T-helper 17 cell (primary cell): ENCODE measurements at places on chromosomes 4 and X. TPM values are rescaled to one million over a fixed set of nuclear protein-coding genes. Genes with fewer than 3 reads are reported as not detected.

DNA sequence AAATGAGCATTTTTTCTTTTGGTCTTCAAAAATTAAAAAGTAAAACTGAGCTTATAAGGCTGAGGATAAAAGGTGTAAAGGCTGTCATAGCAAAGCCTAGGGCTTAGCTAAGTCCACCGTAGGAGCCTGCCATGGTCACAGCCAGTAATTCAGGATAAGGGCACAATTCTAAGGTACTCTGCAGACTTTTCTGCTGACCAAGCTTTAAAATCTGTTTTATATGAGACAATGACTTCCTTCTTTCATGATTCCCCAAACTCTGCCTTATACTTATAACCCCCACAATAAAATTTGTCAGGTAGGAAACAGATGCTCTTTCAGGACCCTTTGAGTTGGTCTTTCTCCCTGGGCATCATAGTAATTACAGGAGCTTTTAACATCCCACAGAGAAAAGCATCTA, 138.5 kb downstream of the COL4A6 start:
- no peak overlapping the region for H3K27ac ChIP-seq
- H3K4me1 ChIP-seq: no peaks in the 10 kb centered on the region
- H3K27me3 ChIP-seq: peaks cover 5% of the 10 kb centered on the region
- H3K36me3 ChIP-seq: no peaks in the 10 kb centered on the region

DNA sequence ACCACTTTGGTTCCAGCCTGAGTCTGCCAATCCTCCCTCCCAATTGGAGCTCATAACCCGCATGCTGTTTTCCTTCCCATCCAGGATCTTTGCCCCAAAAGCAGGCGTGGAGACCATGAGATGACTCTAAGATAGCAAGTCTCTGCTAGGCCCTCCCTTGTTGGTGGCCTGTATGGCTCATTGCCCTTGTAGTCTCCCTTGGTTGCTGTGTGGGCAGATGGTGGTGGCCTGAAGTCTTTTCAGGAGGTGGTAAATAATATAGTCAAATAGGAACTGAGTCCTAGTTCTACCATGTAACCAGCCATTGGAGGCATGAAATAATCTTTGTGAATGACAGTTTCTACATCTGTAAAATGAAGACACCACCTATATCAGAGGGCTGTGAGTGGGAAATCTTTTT, 1.2 kb downstream of the ATP6AP1 start:
- peak overlapping the region; percentile 63 for H3K27ac ChIP-seq
- H3K4me3 ChIP-seq: peak overlapping the region; percentile 87
- H3K27me3 ChIP-seq: no peaks in the 10 kb centered on the region
- no peak for DNase-seq
- no peaks in the 10 kb centered on the region for H3K36me3 ChIP-seq

DNA sequence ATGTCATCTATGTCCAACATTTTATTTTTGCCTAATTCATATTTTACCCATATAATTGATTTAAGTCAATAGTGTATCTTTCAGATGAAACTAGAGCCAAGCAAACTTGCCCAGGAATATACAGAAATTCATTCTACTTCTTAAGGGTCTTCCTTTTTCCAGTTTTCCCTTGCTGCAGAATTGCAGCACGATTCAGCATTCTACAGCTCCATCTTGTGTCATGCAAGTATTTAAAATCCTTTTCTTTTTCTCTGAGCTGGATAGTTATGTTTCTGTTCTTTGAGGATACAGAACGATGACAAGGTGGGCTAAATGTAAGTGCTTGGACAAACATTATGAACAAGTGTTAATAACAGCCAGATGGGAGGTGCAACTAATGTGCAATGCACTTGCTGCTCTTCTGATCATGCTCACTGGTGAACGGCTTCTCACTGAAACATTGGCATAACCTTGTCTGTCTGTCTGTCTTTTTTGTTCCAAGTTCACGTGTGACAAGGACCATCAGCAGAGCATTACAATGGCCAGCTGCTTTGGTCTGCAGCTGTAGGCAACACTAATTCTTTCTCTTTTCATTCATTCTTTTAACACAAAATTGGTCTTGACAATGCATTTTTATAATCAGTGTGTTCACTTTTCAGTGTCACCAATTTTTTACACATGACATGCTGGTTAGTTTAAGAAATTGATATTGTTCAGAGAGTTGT, 1821.7 kb downstream of the ARAP2 start:
- no peaks in the 10 kb centered on the region for H3K36me3 ChIP-seq
- no peaks in the 10 kb centered on the region for H3K27me3 ChIP-seq
- H3K4me3 ChIP-seq: no peak overlapping the region
- no peaks in the 10 kb centered on the region for H3K4me1 ChIP-seq
- no peak overlapping the region for H3K27ac ChIP-seq

- H3K36me3 ChIP-seq: peaks cover 2% of the 10 kb centered on the region
- no peak overlapping the region for H3K4me3 ChIP-seq
Observed at GRCh38 chr4:88104902-88105610, 53.4 kb downstream of the ABCG2 start.

DNA sequence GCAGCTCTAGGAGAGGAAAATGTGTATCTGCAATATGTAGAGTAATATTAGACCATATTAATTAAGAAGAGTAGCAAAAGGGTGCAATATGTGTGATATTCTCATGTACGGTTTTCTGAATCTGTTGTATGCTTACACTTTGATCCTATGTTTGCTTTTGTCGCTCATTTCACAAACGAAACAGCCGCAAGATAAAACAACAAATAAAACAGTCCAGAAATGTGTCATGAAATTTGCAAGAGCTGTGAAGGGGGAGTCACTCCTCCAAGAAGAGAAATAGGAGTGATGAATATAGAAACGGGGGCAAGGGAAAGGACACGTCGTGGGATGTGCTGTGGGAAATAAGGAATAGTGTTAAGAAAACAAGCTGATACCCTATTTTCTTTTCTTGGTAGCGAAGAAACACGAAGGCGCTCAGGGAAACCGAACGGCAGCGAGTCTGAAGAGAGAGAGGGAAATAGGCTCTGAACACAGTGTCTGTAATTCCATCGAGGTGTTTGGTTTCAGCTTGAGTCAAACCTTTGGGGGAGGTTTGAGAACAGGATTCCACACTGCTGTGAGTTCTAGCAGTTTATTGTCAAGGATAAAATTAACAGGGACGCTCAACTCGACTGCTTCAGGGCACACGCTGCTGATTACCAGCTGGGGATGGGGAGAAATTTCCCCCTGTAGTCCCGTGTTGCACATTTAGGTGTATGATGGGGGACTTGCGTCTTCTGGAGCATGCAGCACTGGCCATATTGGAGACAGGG, 595.6 kb upstream of the TENM3 start:
- no peaks in the 10 kb centered on the region for H3K4me1 ChIP-seq
- no peak overlapping the region for H3K27ac ChIP-seq
- no peak for DNase-seq
- H3K36me3 ChIP-seq: no peaks in the 10 kb centered on the region

DNA sequence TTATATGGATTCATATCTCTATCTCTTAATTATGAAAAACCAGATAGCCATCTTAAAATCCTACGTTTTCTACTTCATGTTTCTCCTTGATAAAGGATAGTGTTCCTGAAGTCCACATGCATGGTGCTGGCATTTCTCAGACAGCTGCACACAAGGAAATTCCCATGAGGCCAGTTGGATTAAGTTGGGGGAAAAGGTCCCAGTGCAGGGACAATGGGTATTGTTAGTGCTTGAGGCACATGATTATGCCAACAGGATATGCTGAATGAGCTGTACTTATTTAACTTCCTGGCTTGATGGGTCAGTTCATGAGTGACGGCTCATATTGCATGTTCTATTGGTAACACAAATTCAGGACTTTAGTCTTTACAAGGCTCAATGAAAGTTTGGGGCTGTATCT, 913.9 kb upstream of the NDST4 start:
- H3K27ac ChIP-seq: no peak overlapping the region
- H3K4me3 ChIP-seq: no peak overlapping the region
- no peaks in the 10 kb centered on the region for H3K4me1 ChIP-seq
- DNase-seq: no peak

GRCh38 chrX:16786791-16787735, 797 bp downstream of the TXLNG start:
- DNase-seq: peak; percentile 6
- H3K4me1 ChIP-seq: peaks cover 7% of the 10 kb centered on the region
- H3K36me3 ChIP-seq: no peaks in the 10 kb centered on the region
- H3K27ac ChIP-seq: peak overlapping the region; percentile 86

DNA sequence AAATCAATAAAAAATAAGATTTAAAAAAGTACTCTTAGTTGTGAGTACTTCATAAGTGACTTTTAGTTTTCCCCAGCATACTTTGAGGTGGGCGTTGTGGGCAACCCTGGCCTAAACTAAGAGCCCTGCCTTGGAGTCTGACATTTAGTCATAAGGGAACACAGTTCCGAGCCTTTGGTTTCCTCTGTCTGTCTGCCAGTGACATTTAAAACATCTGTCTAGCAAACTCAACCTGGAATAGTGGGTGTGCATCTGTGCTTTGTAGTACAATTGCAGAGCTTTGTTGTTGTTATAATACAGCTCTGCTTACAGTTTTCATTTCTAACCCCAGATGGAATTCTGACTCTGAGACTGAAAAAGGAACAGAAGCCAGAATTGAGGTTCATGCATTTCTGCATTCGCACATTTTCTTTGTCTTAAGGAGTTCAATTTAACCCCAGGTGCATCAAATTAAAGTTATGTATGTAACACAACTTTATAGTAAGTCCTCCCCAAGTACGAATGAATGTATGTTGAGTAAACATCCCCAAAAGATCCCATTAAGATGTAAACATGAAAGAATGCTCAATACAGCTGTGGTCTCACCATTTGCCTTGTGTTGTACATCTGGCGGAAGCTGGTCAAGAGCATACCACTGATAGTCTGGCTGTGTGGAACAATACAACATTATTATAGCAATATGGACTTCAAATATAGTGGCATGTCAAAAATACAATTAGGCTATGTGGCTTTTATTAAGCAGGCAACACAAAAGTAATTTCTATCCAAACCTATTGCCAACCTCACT, 25.9 kb downstream of the TNIP3 start:
- no peak for DNase-seq
- no peak overlapping the region for H3K4me3 ChIP-seq
- H3K4me1 ChIP-seq: peaks cover 14% of the 10 kb centered on the region
- peak overlapping the region; percentile 19 for H3K27ac ChIP-seq
- no peaks in the 10 kb centered on the region for H3K36me3 ChIP-seq

DNA sequence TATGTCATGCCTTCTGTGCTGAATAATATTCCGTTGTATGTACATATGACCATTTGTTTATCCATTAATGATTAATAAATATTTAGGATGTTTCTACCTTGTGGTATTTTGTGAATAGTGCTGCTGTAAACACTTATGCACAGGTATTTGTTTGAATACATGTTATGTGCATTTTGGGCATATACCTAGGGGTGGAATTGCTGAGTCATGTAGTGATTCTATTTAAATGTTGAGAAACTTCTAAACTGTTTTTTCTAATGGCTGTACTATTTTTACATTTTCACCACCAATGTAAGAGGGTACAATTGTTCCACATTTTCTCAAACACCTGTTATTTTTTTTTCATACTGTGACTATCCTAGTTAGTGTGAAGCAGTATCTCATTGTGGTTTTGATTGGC, 1318.6 kb downstream of the TECRL start:
- H3K36me3 ChIP-seq: no peaks in the 10 kb centered on the region
- H3K27ac ChIP-seq: no peak overlapping the region
- no peak overlapping the region for H3K4me3 ChIP-seq
- H3K27me3 ChIP-seq: no peaks in the 10 kb centered on the region

DNA sequence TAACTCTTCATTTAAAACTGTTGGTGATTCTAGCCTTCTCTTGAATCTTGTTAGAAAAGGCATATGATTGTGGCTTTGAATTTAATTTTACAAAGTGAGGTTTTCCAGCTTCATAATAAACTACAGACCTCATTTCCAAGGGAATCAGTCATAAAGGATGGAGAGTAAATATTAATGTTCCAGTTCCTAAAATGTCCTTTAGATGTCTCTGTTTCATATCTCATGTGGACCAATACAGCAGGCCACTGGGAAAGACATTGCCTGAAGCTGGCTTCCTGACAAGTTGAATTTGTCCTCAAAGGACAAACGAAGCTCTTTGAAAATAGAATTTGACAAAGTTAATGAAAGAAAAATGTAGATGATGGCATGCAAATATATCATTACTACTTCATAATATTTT, 125.4 kb downstream of the ZNF330 start:
- no peak overlapping the region for H3K4me3 ChIP-seq
- DNase-seq: no peak
- no peaks in the 10 kb centered on the region for H3K4me1 ChIP-seq
- H3K36me3 ChIP-seq: peaks cover 2% of the 10 kb centered on the region

DNA sequence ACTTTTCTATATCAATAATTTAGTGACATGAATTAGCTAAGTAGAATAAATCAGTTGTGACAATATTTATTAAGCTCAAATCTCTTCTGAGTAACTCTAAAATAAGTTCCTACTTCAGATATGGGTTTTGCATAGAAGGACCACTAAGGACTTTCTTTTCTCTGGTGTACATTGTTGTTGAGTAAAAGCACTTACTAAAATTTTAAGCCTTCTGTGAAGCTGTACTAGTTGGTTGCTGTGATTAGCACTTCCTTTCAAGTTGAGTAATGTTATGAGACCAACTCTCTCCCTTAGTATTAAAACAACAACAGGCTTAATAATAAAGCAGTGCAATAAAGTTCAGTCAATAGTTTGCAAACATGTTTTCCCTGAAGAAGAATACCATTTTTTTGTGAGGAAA, 667.4 kb upstream of the NDST4 start:
- peaks cover 5% of the 10 kb centered on the region for H3K4me1 ChIP-seq
- DNase-seq: no peak
- no peaks in the 10 kb centered on the region for H3K36me3 ChIP-seq

DNA sequence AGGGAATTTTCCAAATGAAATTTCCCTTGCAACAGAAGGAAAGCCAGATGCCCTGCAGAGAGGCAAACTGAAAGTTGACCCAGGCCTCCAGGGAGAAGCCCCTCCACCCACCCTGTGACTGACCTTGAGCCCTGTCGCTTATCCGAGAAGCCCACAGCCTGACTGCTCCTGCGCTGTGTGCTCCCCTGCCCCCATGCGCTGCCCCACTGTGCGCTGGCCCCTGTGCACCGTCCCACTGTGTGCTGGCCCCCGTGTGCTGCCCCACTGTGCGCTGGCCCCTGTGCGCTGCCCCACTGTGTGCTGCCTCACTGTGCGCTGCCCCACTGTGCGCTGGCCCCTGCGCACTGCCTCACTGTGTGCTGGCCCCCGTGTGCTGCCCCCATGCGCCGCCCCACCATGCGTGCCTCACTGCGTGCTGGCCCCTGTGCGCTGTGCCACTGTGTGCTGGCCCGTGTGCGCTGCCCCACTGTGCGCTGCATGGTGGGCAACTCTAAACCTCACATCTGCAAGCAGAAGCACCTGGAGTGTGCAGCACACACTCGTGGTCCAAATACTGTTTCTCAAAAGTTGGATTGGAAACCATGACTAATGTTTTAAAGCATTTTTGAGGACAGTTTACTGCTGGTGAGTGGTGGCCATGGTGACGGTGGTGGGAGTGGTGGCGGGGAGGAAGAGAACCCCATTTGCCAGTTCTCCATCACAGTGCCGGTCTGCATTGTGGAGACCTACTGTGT, 8.3 kb upstream of the GRPEL1 start:
- no peak overlapping the region for H3K27ac ChIP-seq
- H3K36me3 ChIP-seq: no peaks in the 10 kb centered on the region
- H3K27me3 ChIP-seq: peaks cover under 1% of the 10 kb centered on the region
- DNase-seq: no peak
- peaks cover under 1% of the 10 kb centered on the region for H3K4me1 ChIP-seq
- no peak overlapping the region for H3K4me3 ChIP-seq

FGF2 gene
- total RNA-seq: 0.31 TPM

TRIM61 gene
- total RNA-seq: 0.45 TPM

ANOS1 gene
- 0.05 TPM for total RNA-seq

SOWAHB gene
- not detected for total RNA-seq

MAGEA11 gene
- not detected for total RNA-seq

CD99L2 gene
- total RNA-seq: 9.4 TPM

ZNF674 gene
- 1.6 TPM for total RNA-seq

FAM193A gene
- total RNA-seq: 34.8 TPM

UTP3 gene
- 18.1 TPM for total RNA-seq

ADH6 gene
- not detected for total RNA-seq
